ENCODE measurements at places on chromosomes 5 and 9.

DNA sequence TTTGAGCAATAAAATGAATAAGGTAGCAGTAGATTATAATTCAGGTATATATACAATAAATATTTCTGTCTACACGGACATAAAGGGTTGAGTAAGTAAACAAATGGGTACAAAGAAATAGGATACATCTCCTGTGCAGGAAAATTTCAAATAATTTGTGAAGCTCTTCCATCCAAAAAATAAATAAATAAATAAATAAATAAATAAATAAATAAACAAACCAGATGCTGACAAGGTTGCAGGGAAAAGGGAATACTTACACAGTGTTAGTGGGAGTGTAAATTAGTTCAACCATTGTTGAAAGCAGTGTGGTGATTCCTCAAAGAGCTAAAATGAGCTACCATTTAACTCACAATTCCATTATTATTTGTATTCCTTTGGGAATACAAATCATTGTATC is 227.3 kb upstream of the CDH18 start:
- no peak for DNase-seq

DNA sequence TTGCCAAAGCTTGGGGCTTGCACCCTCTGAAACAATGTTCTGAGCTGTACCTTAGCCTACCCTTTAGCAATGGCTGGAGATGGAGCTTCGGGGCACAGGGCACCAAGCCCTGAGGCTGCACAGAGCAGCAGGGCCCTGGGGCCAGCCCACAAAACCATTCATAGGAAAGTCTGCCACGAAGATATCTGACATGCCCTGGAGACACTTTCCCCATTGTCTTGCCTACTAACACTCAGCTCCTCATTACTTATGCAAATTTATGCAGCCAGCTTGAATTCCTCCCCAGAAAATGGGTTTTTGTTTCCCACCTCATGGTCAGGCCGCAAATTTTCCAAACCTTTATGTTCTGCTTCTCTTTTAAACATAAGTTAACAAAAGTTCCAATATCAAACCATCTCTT is 105.7 kb downstream of the DTWD2 start:
- no peak for DNase-seq

GRCh38 chr9:100216178-100216787 is 117.2 kb downstream of the INVS start:
- peak; percentile 31 for DNase-seq

DNA sequence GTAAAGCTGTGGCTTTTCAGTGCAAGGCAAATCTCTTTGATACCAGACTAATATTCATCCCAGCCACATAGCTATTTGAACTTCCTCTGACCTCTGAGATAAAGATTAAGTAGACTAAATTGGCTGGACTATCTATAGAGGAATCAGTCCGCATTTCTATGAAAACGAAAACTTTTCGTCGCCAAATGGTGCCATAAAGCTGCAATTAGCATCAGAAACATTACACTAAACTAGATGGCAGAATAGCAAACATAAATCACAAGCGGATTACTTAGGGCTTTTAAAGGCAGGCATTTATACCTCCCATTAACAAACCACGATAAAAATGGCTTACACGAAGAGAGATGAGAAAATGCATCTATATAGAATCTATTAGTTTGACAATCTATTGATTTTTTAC is 1009.7 kb upstream of the CDH6 start:
- no peak for DNase-seq

GRCh38 chr9:102534031-102534430 is 461.1 kb upstream of the CYLC2 start:
- no peak for DNase-seq

Measured in stimulated activated CD8-positive, alpha-beta memory T cell treated with anti-CD3 and anti-CD28 coated beads, Interleukin-2, amount 100 ng/mL, for 1 hour (primary cell).